Activated T-helper 9 cell treated with anti-CD3 and anti-CD28 coated beads, Interleukin-2, amount 50 U/mL, for 16 hours (primary cell): ENCODE measurements at places on chromosomes 2 and 18.
A peak's percentile ranks its signal among the peaks of the same experiment; 100 is the strongest.

- DNase-seq: no peak
Observed at GRCh38 chr18:49581371-49581770, 19.5 kb downstream of the LIPG start.

DNA sequence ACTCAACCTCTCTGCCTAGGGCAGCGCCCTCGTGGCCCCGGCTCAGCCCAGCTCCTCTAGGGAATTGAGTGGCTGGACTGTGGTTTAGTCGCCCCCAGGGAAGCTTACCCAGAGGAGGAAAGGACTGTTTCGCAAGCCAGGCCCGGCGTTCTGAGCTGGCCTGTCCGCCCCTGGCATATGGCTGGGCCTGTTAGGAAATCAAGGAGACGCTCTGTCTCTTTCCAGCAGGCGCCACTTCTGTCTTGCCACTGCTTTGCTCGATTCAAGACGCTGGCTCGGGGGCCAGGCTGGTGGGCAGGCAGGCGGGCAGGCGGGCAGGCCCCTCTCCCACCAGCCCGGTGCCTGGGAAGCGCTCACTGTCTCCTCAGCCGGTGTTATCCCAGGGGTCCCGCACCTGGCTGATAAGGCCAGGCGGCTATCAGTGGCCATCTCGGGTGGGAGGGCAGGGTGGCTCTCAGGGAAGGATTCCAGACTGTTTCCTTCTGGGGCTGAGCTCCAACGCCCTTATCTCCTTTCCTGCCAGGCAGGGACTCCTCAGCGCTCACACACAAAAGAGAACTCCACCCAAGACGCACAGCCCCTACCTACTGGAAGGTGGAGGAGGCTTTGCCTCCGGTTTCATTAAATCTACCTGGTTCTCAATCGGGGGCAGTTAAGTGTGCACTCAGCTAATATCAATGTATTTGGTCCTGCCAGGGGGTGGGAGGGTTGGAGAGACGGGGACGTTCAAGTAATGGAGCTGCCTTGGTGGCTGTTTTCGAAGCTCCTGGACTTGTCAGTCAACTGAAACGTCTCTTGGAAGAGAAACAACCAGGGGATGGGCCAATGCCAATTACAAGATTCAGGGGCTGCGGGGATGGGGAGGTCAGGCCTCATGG is 109.1 kb downstream of the SMAD7 start:
- no peak for DNase-seq

- no peak for DNase-seq
Observed at GRCh38 chr2:6493669-6494068, 372.0 kb downstream of the CMPK2 start.

GRCh38 chr2:204108781-204109295 is 172.3 kb downstream of the ICOS start:
- no peak for DNase-seq

DNA sequence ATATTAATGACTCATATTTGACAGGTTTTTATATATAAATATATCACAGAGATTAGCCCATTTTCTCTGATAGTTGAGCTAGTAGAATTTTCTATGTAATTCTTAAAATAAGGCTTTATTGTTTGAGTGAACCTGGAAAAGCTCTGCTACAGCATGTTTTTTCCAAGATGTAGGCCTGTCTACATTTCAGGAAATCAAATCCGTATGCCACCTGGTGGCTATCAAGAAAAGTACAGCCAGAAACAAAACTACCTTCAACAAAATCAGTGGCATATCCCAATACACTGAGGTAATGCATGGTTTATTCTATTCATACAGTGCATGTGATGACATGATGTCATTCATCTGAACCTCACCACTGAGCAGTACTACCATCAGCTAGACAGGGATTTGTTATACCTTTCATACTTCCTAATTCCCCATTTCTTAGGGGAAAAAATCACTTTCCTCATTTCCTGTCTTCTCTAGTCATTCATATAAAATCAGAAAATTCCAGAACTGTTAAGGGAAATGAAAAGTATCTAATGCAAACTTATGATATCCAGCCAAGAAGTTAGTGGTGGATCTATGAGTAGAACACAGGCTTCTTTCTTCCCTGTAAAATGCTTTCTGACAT is 310.4 kb upstream of the SYT4 start:
- DNase-seq: no peak

DNA sequence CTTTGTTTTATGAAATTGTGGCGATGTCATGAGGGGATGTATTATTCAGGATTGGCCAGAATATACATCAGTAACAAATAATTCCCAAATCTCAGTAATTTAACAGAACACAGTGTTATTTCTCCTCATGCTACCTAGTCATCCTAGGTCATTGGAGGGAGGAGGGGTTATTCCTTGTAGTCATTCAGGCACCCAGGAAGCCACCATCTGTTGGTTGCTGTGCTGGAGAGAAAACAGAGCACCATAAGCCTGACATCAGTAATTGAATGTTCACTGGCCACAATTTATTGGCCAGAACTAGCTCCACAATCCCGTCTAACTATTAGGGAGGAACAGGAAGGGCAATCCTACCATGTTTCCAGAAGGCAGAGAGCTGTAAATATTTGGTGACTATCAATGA is 303.5 kb upstream of the CELF4 start:
- no peak for DNase-seq

- no peak for DNase-seq
Observed at GRCh38 chr2:187091664-187092063, 242.7 kb upstream of the ZSWIM2 start.

- no peak for DNase-seq
Observed at GRCh38 chr18:68429841-68430240, 285.1 kb downstream of the TMX3 start.

DNA sequence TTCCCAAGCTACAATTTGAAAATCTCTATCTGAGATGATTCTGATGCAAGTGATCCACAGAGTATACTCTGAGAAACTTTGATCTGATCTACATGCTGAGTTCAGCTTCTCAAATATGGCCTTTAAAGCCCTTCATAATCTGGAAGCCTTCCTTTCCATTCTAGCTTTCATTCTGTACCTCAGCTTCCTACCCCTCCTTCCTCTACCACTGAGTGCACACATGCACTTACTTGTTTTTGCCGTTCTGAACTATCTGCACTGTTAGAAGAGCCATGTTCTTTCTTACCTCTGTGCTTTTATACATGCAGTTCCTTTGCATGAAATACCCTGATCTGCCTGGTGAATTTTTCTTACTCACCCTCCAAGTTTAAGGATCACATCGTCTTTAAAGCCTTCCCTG is 25.0 kb downstream of the REL start:
- no peak for DNase-seq

- DNase-seq: no peak
Observed at GRCh38 chr2:20355131-20355530, 4.5 kb upstream of the PUM2 start.

- no peak for DNase-seq
Observed at GRCh38 chr2:235523486-235524150, 29.8 kb downstream of the AGAP1 start.

- DNase-seq: no peak
Observed at GRCh38 chr18:52937840-52938239, 597.8 kb downstream of the DCC start.

DNA sequence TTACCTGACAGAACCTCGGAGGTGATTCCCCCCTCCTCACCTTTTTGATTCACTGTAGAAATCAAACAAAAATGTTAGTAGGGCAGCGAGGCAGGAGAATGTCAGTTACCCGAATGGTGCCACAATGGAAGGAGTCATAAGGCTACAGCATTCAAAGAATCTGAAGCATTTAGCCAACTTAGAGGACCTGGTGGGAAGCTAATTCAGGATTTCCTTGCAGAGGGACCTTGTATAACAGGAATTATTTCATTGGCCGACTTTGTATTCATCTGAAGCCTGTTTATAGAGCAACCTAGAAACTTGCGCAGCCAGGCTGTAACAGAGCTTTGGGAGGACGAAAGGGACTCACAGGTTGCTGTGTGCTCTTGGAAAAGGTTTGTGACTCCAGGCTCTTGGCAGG is 129.1 kb upstream of the MMADHC start:
- DNase-seq: no peak

- no peak for DNase-seq
Observed at GRCh38 chr18:36675542-36675941, 153.3 kb downstream of the TPGS2 start.

DNA sequence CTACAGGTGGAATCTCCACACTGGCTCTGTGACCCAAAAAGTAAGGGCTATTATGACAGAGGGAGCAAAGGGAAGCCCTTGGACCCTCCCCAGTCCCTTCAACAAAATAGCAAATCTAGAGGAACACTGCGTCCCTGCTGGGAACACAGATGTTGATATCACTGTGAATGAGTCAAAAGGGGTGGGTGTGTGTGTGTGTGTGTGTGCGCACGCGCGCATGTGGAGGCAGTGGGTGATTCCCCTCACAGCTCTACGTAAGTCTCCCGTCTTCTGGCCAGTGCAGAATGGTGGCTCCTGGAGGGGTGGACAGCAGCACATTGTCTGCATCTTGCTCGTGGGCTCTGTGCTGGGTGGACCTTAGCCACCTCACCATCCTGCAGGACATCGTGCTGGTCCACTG is 7.8 kb upstream of the C2orf72 start:
- DNase-seq: no peak

- no peak for DNase-seq
Observed at GRCh38 chr2:221293949-221294742, 278.0 kb downstream of the EPHA4 start.

DNA sequence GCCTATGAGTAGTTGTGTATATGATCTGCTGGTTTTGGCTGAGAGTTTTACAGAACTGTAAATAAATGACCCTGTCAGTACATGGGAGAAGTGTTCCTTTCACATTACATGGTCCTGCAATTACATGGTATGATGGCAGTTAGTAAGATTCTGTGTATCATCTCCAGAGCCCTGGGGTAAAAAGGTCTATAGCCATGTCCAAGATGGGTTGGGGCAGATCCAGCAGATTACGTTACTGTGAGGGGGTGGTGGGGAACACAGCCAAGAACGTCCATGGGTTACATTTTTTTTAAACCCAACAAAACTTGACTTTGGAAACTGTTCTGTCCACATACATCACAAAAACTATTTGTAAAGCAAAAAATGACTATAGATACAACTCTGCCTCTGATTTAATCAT is 64.2 kb upstream of the LMAN1 start:
- no peak for DNase-seq

- DNase-seq: peak; percentile 21
Observed at GRCh38 chr2:55519938-55520885, 694 bp downstream of the CFAP36 start.
